Retina (tissue), 1 donor: ENCODE measurements at places on chromosomes 3 and 15.

- no peak for DNase-seq
These were observed 41.1 kb downstream of the IGF1R start for GRCh38 chr15:98689431-98689861.

- DNase-seq, result no peak
These were observed 225.6 kb downstream of the CLSTN2 start for GRCh38 chr3:140160553-140160952.

DNA sequence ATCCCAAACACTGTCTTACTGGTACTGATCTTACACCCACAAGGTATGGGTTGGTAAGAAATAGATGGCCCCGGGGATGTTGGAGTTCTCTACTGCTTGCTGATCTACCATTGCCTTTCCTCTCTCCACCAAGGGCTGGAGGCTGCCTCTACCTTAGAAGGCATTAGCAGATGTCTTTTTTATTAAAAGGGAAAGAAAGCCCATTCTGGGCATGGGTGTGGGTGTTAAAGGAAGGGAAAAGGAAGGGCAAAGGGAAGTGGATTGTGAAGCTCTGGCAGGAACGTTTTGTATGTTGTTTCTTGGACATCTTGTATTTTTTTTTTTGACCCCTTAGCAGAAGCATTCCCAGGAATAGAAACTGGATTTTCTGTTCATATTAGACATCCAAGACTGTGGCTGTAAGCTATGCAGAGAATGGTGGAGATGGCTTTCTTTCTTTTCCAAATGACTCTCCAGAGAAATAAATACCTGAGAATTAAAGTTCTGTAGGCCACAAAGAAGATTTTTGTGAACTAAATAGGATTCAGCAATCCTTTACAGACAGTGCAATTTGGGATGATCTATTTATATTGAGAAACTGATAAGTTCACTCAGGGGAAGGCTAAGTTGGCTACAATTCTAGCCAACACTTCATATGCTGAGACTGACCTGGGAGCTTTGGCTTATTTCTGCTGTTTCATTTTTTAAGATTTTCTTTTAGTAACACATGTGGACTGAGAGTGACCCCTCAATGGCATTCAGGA lies 108.8 kb downstream of the TOP2B start:
- no peak for DNase-seq

DNA sequence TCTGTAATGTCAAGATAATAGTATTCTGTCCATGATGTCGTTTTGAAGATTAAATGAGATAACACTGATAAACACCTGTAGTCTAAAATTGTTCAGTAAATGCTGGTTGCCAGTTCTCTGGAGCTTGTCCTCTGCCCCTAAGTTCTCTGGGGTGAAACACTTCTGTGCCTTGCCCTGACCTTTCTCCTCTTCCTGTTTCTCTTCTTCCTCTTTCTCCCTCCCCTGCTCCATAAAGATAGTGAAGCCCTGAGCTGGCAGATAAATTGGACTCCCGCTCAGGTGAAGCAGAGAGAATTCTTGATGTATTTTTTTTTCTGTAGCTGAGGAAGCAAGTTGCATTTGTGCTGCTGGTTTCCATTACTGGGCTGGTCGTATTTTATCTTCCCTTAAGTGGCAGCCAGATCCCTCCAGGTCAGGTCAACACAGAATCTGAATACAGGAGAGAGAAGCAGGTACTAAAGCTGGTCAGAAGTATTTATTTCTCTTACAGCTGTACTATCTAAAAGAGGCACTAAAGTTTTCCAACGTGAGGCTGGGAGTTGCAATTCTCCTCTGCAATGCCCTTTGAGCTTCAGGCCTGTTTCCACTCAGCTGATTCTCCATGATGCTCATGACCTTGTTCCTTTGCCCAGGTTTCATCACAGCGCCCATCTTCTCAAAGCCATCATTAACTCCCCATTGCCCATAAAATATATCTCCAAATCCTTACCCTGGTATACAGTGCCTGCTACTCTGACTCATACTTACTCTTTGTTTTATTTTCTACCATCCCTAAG lies 319.3 kb upstream of the CFAP20DC start:
- no peak for DNase-seq

- peak; percentile 94 for DNase-seq
These were observed at the start of gene AMOTL2 for GRCh38 chr3:134374105-134374790. Gene AMOTL2, minus strand, starts transcription at chr3:134374447. Its CDS starts 3,014 bp downstream, at chr3:134371433.

DNA sequence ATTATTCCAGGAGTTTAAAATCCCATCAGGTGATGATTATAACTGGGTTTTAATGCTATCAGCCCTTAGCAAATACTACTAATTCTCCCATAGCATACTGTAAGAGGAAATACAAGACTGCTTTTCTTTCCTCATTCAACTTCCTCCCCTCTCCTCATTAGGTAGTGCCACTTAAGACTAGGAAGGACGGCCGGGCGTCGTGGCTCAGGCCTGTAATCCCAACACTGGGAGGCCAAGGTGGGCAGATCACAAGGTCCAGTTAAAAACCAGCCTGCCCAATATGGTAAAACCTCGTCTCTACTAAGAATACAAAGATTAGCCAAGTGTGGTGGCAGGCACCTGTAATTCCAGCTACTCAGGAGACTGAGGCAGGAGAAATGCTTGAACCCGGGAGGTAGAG lies 14.7 kb downstream of the NDUFAF1 start:
- DNase-seq, result no peak

DNA sequence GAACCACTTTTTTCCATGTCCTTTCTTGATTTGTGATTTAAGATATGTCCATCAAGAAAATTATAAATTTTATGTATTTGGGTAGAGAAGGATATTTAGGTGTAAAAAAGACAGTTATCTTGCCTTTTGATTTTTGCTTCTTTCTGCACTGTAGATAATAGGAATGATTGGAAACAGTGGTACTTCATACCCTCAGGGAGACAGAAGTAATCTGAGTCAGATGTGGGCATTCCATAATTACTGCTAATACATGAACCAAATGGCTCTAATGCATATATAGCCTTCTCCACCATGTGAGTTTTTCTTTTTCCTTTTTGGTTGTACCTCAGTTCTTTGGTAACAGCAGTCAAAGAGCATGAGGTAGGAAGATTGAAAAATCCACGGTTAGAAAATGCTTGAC lies 67.2 kb downstream of the RARB start:
- no peak for DNase-seq

- DNase-seq, result no peak
These were observed 211.2 kb upstream of the TLE3 start for GRCh38 chr15:70308735-70309434.

- no peak for DNase-seq
These were observed 679.8 kb upstream of the NECTIN3 start for GRCh38 chr3:110391640-110392395.

DNA sequence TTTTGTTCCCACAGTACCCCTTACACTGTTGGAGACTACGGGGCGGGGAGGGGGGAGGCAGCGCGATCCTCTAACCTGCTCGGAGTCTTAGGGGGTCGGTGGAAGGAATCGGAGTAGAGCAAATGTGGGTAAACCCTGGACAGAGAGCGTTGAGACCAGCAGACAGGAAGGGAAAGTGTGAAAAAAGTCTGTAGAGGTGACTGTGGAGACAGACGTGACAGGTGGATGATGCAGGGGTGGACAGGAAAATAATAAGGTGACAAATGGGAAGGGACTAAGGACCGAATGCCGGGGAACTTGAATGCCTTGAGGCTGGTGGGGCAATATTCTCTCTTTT lies 424 bp downstream of the EAF2 start:
- no peak for DNase-seq

- peak; percentile 81 for DNase-seq
These were observed at the start of gene ALS2CL for GRCh38 chr3:46693038-46693891. Gene ALS2CL, minus strand, starts transcription at chr3:46693679. Its CDS starts 4,239 bp downstream, at chr3:46689440.

DNA sequence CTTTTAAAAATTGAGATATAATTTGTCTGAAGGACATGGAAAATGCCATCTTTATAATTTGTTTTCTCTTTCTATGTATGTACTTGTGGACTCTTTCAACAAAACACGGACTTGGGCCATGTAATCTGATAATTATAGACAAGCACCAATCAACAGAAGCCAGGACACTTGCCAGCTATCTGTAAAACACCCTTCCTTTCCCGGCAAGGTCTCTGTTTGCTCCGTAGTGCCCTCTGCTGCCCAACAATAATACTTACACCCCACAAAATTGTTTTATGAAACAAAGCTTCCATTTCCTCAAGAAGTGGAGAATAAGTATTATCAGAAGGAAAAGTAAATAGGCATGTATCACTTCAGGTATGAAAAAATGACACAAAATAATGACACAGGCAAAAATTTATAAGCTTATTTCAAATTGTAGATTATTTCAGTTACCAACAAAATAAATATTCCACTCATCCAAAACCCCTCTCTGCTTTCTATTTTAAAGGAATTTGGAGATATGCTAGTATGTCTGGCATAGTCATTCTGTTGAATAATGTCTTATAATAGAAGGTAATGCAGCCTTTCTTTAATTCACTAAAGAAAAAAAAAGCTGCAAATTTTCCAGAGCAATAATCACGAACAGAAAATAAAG lies 32.8 kb downstream of the MYH15 start:
- DNase-seq, result peak; percentile 61

GRCh38 chr3:46447228-46447985 lies 17.3 kb downstream of the LTF start:
- DNase-seq, result no peak
